ENCODE measurements at places on chromosomes 3 and 15.

GRCh38 chr3:41679374-41679773 lies 282.5 kb downstream of the ULK4 start:
- no peak for DNase-seq

DNA sequence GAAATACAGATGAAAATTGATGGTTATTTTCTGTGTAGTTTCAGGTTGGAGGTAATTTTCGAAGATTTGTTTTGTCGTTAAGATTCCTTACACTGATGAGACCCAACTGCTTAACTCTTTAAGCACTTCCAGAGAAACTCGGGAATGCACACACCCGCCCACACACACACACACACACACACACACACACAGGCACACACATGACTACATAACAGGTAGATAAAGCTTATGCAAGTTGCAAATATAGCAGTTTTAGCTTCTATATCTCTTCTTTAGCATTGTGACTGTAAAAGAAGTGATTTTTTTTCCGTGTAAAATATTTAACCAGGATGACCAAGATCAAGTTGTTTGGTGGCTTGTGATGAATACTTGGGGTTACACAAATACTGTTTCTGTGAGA lies 294.9 kb upstream of the NR2F2 start:
- no peak for DNase-seq

- no peak for DNase-seq
Observed at GRCh38 chr15:36152936-36153335, 426.5 kb upstream of the CDIN1 start.

GRCh38 chr15:74964794-74965193 lies 8.2 kb upstream of the RPP25 start:
- no peak for DNase-seq

DNA sequence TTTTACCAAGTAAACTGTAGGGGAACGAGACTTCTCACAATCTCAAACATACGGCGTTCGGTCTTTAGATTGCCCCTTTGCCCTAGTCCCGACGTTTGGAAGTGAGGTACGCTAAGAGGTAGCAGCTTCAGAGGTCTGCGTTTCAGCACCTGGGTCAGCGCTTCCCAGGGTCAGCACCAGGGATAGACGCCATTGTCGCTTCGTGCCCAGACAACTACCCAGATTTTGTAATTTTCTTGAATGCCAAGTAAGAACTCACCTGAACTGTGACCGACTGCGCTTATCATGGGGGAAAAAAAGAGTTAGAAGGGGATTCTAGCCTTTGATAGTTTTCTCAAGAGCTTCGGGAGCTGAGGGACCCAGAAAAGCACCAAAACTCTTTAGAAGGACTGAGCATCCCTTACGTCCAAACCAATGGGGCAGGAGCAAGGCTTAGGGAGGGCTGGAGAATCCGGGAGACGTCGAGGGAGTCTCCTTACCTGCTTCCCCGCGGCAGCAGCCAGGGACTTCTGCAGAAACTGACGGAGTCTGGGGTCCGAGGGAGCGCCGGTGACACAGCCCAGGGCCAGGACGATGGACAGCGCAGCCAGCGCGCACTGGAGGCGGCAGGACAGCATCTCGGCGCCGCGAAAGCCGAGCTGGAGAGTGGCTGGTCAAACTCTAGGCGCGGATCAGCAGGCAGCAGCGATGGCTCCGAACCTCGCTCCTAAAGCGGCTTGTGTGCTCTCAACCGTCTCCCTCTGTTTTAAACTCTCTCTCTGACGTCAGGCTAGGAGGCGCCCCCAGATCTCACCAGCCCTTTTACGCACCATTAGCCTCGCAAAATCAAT lies at the start of gene SST:
Gene SST, minus strand, starts transcription at position 720 of the 830 bp plus-strand sequence. Its CDS starts 103 bp downstream, at position 617.
- DNase-seq = no peak

DNA sequence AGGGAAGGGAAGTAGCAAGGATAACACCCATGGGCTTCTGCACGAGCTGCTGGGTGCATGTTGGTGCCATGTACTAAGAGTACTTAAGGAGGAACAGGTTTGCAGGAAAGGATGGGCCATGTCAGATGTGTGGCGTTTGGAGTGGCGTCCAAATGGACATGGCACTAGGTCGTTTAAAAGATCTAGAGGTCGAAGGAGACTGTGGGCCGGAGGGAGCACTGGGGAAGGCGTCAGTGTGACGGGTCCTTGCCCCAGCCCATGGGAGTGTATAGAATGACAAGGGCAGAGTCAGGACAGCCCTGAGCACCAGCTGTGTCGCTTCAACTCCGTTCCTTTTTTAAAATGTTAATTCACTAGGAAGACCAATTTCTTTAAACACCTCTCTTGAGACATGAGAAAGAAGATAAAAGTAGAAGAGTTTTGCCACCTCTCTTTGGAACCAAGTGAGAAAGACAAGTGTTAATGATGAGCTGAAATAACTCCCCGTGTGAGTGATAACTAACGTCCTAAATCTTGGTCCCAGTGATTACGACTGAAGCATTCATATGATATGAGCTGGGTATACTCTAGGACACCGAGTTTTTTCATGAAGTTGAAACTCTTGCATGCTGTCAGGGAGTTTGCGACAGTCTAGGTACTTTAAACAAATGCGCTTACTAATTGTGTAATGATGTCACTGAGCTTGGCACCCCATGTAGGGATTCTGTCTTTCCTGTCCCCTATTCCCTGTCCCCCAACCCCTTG lies 23.8 kb downstream of the LYSMD4 start:
- DNase-seq = no peak

DNA sequence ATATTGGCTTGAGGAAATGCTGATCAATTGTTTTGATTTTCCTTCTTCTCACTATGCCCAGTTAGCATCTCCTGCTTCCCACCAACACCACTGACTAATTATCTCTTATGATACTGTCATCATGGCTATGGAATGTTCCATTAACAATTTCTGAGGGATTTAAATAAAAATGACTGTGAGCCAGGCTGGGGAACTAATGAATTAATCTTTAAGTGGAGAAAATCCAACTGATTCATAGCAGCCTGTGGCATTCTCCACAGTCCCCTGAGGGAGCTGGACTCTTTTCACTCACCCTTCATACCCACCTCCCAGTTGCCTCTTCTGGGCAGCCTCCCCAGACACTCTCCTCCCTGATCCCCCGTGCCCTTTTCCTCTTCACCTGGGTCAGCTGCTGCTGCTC lies 353.6 kb downstream of the CLSTN2 start:
- no peak for DNase-seq

DNA sequence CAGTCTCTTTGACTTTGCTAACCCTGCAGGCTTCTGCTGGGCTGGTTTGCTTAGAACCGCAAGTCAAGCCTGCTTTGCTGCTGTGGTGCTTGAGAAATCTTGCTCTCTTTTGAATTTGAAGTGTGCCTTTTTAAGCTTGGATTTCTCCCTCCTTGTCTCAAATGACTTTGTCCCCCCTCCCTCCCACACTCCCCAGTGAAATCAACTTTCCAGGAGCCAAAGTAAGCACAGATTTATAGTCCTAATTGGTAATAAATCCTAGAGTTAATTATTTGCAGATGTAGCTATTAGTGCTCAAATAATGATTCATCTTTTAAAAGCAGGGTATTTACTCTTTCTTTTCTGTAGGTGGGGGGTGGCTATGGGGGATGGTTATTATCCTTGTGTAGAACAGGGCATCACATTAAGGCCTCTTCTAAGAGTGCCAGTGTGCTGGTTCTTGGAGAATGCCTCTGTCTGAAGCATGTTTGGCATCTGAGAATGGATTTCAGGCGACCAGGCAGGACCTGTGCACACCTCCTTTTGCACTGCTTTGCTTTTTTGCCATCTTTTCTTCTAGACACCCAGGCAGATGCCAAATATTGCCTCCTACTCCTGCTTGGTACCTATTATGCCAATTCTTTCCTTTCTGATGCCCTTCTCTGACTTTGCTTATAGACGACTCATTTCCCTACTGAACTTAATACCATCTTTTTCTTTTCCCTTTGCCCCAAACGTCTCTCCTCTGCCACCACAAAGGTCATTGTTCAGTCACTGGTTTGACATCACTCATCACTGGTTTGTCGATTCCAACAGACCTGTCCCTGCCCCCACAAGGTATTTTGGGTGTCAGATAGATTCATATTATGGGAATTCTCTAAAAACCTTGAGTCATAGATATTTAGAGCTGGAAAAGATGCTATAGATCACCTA lies 50.7 kb downstream of the CLDN11 start:
- no peak for DNase-seq

DNA sequence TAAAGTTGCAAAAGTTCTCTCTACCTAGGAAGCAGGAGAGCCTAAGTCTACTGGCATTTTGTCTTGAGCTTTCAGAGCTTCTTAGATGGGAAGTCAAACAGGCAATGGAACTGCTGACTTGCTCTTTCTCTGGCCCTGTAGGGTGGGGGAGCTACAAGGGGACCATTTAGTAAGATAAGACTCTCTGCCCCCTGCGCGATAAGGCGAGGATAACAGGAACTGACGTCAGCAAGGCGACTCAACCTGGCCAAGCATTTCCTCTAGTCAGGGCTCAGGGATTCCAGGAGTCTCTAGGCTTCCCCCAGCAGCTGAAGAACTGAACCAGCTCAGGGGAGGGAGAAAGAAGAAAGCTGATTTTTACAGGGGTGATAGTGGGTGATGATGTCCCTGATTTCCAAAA lies 5.8 kb downstream of the RARB start:
- no peak for DNase-seq

DNA sequence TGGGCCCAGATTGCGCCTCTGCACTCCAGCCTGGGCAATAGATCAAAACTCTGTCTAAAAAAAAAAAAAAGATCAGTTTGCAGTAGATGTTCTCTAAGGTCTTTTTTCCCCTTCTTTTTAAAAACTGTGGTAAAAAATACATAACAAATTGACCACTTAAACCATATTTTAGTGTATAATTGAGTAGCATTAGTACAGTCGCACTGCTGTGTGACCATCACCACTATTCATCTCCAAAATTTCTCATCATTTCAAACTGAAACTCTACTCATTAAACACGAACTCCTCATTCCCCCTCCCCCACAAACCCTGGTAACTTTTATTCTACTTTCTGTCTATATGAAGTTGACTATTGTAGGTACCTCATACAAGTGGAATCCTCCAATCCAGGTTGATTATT lies 160.3 kb downstream of the PEX5L start:
- no peak for DNase-seq

- no peak for DNase-seq
Observed at GRCh38 chr3:133211449-133211848, 173.3 kb downstream of the TMEM108 start.

- no peak for DNase-seq
Observed at GRCh38 chr3:61807865-61808276, 246.5 kb downstream of the PTPRG start.

DNA sequence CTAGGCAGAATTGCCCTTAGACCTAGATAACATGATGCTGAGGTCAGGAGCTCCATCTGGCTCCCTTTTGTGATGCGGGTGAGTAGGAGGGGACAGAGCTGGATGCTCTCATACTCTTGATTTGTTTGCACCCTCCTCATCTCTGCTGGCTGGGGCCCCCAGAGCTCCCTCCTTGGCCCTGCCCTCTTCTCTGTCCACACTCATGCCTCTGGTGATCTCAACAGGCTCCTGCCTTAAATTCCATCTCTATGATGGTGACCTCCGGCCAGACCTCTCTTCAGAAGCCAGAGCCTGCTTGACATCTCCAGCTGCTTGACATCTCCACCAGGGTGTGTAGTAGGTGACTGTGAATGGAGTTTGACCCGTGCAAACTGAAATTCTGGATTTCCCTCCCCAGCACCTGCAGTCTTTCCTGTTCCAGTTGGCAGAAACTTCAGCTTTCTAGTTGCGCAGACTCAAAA lies 4.3 kb upstream of the FGD5 start:
- DNase-seq = no peak

GRCh38 chr3:128218548-128219257 lies 65.4 kb downstream of the EEFSEC start:
- no peak for DNase-seq

- no peak for DNase-seq
Observed at GRCh38 chr3:195582947-195583346, 793 bp downstream of the APOD start.

DNA sequence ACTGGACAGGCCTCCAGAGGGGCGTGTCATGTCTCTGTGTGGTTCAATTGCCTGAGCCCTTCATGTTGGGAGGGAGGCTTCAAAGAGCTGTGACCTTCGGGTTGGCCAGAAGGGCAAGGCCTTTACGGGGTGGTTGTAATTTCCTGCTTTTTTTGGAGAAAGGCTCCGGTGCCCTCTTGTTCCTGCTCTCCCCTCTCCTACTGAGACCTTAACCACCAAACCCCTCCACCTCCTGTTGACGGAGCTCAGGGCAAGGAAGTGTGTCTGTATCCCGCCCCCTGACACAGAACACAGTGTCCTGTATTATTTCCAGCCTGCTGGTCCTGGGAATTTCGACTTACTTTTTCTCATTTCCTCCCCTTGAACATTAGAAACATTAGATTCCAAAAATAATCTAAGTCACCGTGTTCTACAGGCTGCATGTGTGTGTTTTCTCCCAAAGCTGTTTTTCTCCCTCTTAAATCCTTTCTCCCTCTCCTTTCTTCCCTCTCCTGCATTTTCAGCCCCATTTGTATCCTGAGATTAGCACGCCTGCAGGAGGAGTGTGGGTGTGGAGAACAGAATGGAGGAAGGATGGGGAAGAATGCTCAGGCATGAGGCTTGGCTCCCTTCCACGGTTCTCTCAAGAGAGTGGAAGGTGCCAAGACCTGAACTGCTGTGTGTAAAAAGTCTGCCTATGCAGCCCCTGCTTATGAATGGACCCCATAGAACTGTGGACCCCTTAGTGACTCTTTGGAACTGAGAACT lies 285.4 kb upstream of the ROPN1 start:
- no peak for DNase-seq

GRCh38 chr15:84822653-84823281 lies 5.6 kb downstream of the ALPK3 start:
- DNase-seq = no peak

- DNase-seq = no peak
Observed at GRCh38 chr15:38176155-38176554, 76.5 kb upstream of the SPRED1 start.
